ENCODE measurements at places on chromosomes 1 and 21.

GRCh38 chr21:45831991-45832740, 149.4 kb upstream of the COL6A1 start:
- DNase-seq: no peak

- no peak for DNase-seq
Measured at GRCh38 chr1:157274698-157275534, 136.7 kb upstream of the ETV3 start.

- no peak for DNase-seq
Measured at GRCh38 chr1:115224636-115225035, 113.4 kb downstream of the NGF start.

DNA sequence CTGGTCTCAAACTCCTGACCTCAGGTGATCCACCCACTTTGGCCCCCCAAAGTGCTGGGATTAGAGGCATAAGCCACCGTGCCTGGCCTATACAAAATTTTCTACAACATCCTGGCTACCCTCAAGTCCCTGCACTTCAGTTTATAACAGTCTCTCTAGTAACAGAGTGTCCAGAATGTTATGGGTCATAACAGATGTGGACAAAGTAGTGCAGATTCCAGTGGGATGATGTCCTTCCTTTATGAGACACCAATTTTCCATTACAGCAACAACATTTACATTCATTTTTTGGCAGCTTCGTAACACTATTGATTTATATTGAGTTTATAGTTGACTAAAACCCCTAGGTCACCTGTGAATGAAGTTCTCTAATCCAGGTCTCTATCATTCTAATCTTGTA, 429.4 kb upstream of the PTBP2 start:
- no peak for DNase-seq

DNA sequence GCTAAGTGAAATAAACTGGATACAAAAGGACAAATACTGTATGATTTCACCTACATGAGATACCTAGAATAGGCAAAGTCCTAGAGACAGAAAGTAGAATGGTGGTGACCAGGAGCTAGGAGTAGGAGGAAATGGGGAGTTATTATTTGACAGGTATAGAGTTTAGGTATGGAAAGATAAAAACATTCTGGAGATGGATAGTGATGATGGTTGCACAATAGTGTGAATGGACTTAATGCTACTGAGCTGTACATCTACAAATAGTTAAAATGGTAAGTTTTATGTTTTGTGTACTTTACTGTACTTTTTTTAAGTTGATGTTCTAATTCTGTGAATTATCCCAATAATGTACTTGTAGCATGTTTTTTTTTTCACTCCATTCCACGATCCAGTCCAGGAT, 59.5 kb upstream of the RALGPS2 start:
- no peak for DNase-seq

DNA sequence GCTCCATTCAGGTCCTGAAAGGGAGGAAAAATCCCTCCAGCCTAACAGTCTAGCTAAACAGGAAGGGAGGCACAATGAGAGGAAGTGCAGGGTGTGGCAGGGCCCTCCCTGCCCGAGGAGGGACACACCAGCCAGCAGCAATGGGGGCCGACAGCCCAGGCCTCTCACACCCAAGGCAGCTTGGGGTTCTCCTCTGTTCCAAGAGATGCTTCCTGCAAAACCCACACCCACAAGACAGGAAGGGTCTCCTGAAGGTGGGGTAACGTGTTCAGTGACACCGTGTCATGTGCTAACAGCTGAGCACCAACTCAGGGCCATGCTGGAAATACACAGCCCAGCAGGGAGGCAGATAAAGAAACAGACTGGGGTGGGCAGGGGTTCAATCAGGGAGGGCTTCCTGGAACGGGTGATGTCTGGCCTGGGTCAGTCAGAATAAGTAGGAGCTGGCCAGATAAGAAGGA, 10.2 kb downstream of the ECE1 start:
- peak; percentile 34 for DNase-seq

GRCh38 chr1:59342801-59343575, 46.1 kb downstream of the FGGY start:
- no peak for DNase-seq

DNA sequence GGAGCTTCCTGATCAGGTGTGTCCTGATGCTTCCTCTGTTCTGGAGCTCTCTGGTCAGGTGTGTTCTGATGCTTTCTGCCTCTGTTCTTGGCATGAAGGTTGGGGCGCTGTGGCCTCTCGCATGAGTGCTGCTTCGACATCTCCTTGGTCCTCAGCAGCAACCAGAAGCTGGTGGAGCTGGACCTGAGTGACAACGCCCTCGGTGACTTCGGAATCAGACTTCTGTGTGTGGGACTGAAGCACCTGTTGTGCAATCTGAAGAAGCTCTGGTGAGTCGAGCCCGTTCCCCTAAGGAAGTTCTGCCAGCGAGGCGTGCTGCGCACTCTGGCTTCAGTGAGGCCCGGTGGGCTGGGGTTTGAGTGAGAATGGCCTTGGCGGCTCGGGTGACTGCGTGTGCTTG, 18.0 kb downstream of the NLRP3 start:
- DNase-seq: no peak

GRCh38 chr1:221161571-221162041, 282.4 kb downstream of the HLX start:
- no peak for DNase-seq

GRCh38 chr1:24364605-24364974, 45.4 kb downstream of the GRHL3 start:
- DNase-seq: no peak

- DNase-seq: no peak
Measured at GRCh38 chr1:29506678-29507225, 270.4 kb downstream of the PTPRU start.

GRCh38 chr1:47627471-47628370, 189.9 kb downstream of the FOXD2 start:
- no peak for DNase-seq

- no peak for DNase-seq
Measured at GRCh38 chr21:16517383-16517782, 787.6 kb downstream of the USP25 start.

DNA sequence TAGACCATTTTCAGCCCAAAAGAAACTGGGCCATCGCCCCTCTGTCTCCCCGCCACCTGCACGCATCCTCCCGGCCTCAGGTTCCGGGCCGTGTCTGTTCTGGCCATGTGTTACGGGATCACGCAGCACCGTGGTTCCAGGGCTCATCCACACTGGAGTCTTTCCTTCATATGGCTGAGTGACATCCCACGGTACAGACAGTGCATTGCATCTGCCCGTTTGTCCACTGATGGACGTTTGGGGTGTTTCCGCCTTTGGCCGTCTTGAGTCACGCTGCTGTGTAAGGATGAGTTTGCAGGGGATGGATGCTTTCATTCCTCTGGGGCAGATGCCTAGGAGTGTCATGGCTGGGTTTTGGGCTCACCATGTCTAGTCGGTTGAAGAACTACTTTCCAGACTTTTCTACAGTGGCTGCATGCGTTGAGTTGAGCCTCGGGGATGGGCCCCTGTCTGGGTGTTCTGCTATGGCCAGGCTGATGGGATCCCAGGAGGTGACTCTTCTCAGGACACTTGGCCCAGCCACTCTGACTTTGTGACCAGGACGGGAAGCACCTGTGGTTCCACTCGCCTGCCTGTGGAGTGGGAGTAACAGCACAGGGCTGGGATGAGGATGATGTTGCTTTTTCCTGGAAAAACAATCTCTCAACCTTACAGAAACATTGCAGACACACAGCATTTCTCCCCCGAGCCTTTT, 16.8 kb downstream of the RRP1 start:
- DNase-seq: no peak

- no peak for DNase-seq
Measured at GRCh38 chr21:35303085-35303484, 254.0 kb upstream of the RUNX1 start.

- no peak for DNase-seq
Measured at GRCh38 chr1:226706684-226707083, 32.4 kb downstream of the ITPKB start.

DNA sequence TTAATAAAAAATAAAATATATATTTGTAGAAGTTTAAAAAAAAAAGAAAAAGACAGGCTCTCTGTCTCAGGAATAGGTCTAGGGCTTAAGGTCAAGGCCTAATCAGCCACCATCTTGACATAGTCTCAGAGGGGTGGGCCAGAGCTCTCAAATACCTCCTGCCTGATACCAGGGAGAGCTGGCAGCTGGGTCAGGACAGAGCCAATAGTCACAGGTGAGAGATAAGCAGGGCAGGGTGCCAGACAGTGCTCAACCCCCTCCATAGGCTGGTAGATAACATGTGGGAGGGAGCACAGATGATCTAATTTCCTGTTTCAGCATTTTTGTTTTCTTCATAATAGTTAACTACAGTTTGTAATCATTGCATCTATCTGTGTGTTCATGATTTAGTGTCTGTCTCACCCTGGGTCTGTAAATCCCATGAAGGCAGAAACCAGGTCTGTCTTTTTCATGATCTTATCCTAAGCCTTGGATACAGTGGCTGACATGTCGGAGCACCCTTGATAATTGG, 152.0 kb upstream of the GRIK3 start:
- no peak for DNase-seq

- DNase-seq: no peak
Measured at GRCh38 chr1:211951856-211952255, 83.5 kb downstream of the INTS7 start.

- peak; percentile 65 for DNase-seq
Measured at GRCh38 chr1:206784471-206784903, 12.2 kb upstream of the IL10 start.

- DNase-seq: peak; percentile 67
Measured at GRCh38 chr1:245156041-245156735, 1.4 kb downstream of the KIF26B start.

DNA sequence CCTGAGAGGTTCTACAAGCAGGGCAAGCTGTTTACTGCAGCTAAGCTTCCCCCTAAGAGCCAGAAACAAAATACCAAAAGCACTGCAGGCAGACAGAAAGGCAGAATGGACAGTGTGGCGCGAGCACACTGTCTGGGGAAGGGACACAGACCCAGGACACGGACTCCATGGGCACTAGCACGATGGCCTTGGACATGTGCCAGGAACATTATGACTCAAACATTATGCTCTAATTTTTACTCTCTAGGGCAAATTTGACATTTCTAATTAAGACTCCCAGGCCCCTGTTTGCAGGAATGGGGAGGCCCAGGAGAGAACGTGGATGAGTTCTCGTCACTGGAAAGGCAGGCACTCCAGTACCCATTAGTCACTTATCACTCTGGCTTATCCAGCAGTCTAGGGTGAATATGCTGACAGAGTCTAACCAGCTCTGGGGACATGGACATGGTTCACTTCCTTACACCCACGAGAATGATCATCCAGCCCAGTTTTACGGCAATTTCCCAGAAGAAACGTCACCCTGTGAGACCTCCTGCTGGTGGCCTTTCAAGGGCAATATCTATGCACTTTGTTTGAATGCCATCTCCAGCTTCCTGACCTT, 45.1 kb downstream of the CAPN8 start:
- no peak for DNase-seq

- DNase-seq: peak; percentile 75
Measured at GRCh38 chr1:7962014-7962335, 464 bp downstream of the PARK7 start.

DNA sequence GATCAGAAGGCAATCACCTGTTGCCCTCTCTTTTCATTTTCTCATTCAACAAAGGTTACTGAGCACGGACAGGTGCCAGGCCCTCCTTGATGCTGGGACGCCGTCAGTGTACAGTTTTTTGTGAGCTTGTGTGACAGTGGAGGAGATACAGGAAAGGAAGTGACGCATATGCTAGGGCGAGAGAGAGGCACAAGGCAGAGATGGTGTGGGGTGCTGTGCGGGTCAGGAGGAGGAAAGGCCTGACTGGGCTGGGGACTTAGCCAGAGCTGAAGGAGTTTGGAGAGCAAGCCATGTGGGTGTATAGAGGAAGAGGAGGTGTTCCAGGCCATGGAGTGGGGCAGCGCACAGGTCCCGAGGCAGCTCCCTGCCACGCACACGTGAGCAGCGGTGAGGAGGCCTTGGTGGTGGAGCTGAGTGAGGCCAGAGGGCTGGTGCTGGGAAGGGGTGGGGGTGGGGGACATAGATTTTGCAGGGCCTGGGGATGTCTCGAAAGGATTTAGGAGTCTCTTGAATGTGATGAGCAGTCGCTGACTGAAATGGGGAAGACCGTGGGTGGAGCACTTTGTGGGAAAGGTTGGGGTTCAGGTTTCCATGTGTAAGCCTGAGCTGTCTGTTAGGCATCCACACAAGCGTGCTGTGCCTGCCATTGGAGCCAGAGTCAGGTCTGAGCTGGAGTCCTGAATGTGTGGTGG, 46.0 kb downstream of the TRAPPC10 start:
- peak; percentile 57 for DNase-seq

GRCh38 chr1:217135987-217136894, 413.0 kb upstream of the ESRRG start:
- no peak for DNase-seq

DNA sequence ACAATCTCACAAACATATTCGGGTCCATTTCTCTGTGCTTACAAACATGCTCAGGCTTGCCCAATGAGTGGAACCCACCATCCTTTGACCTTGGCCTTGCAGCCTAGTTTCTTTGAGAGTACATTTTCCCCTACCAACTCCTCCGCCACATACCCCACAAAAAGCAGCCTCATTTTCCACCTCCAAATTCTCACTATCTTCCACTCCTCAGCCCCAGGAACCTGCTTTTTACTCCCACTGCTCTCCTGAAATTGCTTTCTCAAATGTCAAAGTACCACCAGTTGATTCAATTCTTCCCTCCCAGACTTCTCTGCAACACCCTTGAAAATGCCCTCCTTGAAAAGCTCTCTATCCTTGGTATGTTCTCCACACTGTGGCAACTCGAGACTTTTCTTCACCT, 103.8 kb downstream of the RUNX1 start:
- no peak for DNase-seq

- DNase-seq: no peak
Measured at GRCh38 chr1:14504517-14504916, 94.0 kb upstream of the KAZN start.

- DNase-seq: no peak
Measured at GRCh38 chr1:241658081-241658793, 6.2 kb downstream of the WDR64 start.

GRCh38 chr1:66248746-66249145, 285.2 kb upstream of the SGIP1 start:
- no peak for DNase-seq

- DNase-seq: peak; percentile 7
Measured at GRCh38 chr1:25473653-25474225, 43.0 kb downstream of the MACO1 start.

DNA sequence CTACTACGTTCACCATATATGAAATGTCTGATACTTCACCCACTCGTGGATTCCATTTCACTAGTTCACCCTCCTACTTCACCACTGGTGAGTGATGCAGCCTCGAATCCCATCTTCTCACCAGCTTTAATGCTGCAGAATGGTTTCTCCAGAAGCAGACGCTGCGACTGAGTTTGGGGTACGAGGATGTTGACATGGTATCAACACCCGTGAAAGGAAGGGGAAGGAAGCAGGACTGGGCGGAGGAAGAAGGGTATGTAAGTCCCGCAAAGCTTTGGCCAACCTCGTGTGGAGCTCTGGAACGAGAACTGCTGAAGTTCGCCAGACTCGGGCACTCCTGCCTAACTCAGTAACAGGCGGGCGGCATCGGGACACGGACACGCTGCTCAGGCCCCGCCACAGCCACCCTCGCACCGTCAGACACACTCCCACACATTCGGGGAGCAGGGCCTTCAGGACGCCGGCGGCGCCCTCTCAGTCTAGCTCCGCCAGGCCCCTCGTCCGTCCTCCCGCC, 833 bp upstream of the DIP2A start:
- DNase-seq: no peak

Data from CD4-positive, alpha-beta T cell treated with Interleukin-17A for 1 hour (primary cell).